ENCODE measurements at places on chromosomes 4 and X.

- peak; percentile 57 for DNase-seq
Measured at GRCh38 chr4:107863850-107864371, 39.2 kb downstream of the SGMS2 start.

GRCh38 chrX:40260146-40260747 lies 162.5 kb upstream of the BCOR start:
- no peak for DNase-seq

GRCh38 chrX:55142206-55142918 lies 53.5 kb downstream of the PAGE2 start:
- DNase-seq = no peak

DNA sequence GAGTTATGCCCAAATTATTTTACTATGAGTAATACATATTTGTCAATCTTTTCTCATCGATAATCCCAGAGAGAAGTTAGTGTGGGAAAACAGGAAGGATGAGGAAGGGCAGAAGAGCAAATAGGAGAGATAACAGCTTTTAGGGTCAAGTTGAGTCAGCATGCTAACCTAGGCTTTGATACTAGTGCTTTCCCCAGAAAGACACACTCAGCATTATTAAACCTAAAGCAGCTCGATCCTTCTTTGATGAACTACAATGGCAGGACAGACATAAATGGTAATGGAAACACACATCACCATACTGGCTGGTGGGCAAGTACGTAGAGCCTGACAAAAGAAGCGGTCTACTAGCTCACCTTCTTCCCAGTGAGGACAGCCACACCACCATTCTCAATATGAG lies 20.5 kb downstream of the AIFM1 start:
- no peak for DNase-seq

GRCh38 chr4:109296527-109296926 lies 5.9 kb downstream of the COL25A1 start:
- no peak for DNase-seq

- no peak for DNase-seq
Measured at GRCh38 chr4:88297725-88298454, 13.5 kb upstream of the PPM1K start.
